ENCODE measurements at places on chromosomes 11 and 22.

- DNase-seq, result no peak
These were observed 30.8 kb downstream of the BLID start for GRCh38 chr11:122085264-122085663.

DNA sequence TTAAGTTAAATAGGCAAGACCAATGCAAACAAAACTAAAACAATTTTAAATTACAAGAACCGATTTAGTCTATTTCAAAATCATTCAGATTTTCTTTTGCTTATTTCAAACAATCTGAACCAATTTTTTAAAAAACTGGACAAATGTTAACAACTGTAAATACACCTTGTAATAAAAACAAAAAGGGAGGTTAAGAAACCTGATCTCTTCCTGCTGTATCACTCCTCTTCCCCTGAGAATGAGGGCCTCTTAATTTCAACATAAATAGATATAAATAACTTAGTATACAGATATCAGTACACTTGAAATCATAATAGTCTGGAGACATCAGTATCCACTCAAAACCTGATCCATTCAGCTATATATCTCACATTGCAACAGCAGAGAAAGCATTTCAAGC is 346.6 kb downstream of the TTC28 start:
- no peak for DNase-seq

DNA sequence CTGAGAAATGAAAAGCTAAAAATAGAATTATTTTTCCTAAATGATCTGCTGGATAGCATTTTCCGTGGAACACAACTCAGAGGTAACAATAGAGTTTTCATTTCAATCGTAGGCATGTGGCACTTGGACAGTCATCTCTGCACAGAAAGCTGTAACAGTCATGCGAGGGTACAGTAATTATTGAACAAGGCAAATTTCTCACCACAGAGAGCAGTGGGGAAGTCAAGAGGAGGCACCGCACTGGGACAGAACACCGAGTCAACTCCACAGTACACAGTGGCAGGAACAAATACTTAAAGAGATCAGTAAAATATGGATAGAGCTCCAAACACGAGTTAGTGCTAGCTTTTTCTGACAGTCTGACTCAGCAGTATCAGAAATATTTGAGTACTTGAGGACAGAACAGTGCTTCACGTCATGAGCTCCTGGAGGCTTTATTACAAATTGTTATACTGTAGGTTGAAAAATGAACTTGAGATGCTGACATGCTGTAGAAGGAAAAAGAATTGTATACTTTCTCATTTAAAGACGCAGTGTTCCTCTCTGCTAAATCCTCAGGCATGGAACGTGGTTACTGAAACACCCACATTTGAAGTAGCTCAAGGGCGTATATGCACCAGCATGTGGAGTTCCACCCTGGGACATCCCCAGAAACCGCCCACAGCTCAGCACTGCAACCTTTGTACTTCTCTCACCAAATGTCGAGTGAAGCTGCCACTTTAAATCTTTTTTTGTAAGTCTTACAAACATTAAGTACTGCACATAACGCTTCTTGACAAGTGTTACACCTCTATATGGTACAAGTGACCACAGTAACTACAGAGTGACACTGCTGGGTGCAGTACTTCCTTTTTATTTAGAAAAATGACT is 27.4 kb upstream of the YPEL1 start:
- no peak for DNase-seq

DNA sequence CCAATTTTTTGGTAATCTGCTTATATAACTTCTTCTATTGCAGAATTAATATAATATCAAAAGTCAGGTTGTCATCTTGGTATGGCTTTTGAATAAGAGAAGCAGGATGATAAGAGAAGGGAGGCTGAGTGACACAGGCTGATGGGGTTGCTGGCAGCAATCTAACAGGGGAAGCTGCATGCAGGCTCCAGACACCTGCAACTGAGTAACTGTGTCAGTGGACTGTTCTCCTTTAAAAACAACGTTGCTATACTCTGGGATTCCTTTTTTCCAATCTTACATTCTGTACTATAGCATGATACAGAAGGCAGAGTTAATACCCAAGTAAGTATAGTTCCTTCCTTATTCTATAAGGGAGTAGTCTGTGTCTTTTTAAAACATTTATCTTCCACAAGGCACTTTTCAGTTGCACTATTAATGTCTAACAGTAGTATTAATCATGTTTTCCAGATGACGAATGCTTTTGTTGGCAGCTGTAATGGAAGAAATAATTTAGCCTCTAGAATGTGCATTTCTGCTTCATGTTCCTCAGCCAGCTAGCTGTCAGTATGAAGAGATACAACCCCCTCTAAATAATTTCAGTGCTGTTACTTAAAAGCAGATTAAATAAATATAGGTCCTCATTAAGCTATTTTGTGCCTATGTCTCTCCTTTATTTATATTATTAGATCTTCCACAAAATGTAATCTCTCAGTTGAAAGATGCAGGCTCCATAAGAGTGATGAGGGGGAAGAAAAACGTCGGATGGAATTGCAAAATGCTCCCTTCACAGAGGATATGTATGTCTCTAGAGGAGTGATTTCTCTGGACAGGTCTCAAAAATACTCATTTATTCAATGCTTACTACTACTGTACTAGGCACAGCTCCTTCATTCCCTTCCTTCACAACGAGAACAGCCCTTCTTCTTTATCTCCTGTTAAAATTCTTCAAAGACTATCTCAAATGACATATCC is 50.8 kb downstream of the ATG16L2 start:
- DNase-seq, result no peak

DNA sequence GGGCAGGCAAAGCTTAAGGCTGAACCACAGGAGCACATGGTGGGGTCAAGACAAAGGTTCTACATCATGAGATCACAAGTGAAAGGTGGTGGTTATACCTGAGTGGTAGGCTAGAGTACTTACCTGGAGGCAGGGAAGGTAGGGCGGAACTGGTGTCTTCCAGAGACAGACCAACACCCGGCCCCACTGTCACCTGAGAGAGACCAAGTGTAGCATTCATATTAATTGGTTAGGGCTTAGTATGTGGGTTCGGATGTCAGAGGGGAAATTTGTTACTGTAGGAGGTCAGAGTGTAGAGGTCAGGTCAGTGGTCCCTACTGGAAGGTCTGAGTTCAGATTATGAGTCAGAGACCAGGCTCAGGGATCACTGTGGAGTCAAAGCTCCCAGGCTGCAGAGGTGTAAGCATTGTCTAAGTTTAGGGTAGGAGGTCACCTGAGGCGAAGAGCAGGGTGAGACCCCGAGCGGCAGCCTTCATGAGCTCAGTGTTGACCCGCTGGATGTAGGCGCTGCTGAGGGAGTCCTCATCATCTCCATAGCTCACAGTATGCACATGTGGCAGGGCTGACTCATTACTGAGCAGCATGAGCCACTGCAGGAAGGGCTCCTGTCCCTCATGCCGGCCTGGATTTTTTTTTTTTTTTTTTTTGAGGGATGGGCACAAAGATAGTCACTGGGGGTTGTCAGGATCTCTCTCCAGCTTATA is 3.2 kb downstream of the TPP1 start:
- DNase-seq, result no peak

GRCh38 chr11:18243783-18244362 is 4.6 kb downstream of the SAA2 start:
- no peak for DNase-seq

GRCh38 chr11:33515347-33515746 is 185.3 kb downstream of the C11orf91 start:
- no peak for DNase-seq

GRCh38 chr11:133906241-133906640 is 50.5 kb downstream of the IGSF9B start:
- DNase-seq, result no peak

All from right cardiac atrium (tissue), 5 donors.